ENCODE measurements at places on chromosomes 2 and 18. TPM values are rescaled to one million over a fixed set of nuclear protein-coding genes. Genes with fewer than 3 reads are reported as not detected.

TMEM182 gene
- total RNA-seq = 5.8 TPM

CERKL gene
- 47.5 TPM for total RNA-seq

MAP3K20 gene
- total RNA-seq = 11.2 TPM

ADAM23 gene
- total RNA-seq = 29.3 TPM

RGPD4 gene
- total RNA-seq = not detected

DHRS9 gene
- 0.64 TPM for total RNA-seq

PLA2R1 gene
- 11.9 TPM for total RNA-seq

BMP10 gene
- total RNA-seq = not detected

SERPINB4 gene
- not detected for total RNA-seq

CHN1 gene
- total RNA-seq = 37.3 TPM

FSIP2 gene
- 3.3 TPM for total RNA-seq

NCK2 gene
- total RNA-seq = 38.6 TPM

GRCh38 chr18:49321797-49322461 lies 138.5 kb downstream of the DYM start:
- no peak for DNase-seq

- no peak for DNase-seq
These were observed 332.1 kb upstream of the SOX11 start for GRCh38 chr2:5360081-5360480.

GRCh38 chr2:85675427-85675826 lies 7.4 kb upstream of the SFTPB start:
- DNase-seq = no peak

DNA sequence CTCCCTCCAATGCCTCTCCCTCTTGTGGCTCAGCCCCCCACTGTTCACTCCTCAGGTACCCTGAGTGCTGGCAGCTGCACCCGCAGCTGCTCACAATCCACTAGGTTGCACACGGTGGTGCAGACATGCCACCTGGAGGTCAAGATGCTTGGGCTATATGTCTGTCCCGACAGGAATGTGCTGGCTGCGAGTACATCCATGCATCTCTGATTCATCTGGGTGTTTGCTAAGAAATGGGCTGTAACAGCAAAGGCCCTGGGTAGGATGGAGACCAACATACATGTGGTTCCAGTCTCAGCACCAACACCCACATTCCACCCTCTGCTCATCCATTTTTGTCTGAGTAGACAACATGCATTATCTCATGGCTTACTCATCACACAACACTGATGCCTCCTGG lies 31.3 kb downstream of the ANKMY1 start:
- no peak for DNase-seq

- no peak for DNase-seq
These were observed 24.7 kb downstream of the IL1B start for GRCh38 chr2:112811841-112812306.

DNA sequence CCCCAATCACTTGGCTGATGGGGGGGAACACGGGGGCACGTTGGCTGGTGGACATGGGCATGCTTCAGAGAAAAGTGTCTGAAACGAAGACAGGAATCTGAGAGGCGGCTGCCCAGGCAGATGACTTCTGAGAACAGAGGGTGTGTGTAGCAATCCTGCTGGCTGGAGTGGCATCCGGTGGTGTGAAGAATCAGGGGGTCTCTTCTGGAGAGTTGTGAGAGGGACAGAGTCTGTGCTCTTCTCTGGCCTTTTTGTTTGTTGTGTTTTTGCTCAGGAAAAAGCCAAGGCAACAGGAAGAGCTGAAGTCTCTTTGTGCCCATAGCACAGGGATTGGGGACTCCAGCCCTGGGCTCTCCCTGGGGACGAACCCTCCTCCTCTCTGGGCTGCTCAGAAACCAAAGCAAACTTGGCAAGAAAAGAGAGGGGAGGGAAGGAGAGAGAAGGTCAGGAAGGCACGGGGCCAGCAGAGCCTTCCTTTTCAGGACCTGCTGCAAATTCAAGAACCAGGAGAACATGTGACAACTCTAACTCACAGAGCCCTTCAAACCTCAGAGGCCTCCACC lies 97.0 kb upstream of the SMAD2 start:
- no peak for DNase-seq

DNA sequence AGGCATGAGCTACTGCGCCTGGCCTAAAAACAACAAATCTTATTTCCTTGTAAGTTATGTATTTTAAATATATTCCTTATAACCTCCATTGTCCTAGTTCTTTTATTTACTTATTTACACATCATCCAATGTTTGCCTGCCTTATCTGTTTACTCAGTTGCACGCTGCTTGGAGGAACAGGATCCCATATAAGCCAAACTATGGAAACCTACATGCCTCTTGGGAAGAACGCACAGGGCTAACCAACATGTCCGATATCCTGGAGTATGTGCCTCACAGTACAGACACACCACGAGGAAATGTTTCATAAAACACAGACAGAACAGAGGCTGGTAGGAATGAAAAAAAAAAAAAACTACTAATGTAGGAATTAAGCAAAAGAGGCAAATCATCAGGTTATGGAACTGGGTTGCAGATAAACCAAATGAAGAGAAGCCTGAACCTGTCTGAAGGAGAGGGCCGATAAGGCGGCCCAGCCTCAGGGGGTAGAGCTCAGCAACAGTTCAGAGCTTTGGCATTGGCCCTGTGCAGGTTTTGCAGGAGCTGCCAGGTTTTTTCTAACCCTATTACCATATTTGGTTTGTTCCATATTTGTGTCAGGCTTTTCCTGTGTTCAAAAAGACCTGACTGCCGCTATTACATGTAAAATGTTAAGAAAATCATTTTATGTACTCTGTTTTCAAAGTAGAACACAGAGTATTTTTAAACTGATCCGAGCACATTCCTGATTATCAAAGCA lies 19.9 kb upstream of the SP3 start:
- DNase-seq = peak; percentile 58

GRCh38 chr2:13240789-13241487 lies 524.2 kb downstream of the TRIB2 start:
- no peak for DNase-seq

DNA sequence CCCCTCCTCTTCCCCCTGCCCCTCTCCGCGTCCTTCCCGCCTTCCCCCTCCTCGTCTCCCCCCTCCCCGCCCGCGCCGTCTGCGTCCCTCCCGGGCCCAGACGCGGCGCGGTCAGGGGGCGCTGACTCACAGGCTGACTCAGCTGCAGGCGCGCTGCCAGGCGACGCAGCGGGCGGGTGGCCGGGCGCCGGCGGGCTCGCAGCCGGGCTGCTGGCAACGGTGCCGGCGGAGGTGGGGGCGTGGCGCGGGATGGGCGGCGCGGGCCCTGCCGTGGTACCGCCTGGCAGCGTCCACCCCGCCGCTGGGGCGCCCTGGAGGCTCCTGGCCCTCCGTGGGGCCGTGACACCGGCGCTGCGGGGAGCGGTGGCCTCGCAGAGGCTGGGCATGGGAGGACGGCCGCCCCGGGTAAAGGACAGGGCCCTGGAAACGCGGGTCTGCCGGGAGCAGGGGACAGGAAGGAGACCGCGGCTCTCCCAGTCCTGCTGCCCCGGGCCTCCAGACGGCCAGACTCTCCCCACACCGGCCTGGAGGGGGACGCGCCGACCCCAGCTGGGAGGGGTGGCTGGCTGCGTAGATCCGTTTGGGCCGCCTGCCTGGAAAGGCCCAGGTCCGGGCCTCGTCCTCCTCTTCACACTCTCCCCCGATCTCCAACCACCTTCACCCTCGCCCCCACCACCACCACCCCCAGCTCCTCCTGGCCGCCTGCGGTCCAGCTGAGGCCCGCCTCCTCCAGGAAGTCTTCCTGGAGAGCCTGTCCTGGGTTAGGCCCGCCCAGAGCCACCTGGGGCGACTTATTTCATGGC lies 10.0 kb upstream of the PROC start:
- DNase-seq = peak; percentile 84

GRCh38 chr2:199381531-199381930 lies 76.2 kb downstream of the SATB2 start:
- no peak for DNase-seq

GRCh38 chr18:22223254-22223964 lies 54.0 kb downstream of the GATA6 start:
- DNase-seq = no peak

DNA sequence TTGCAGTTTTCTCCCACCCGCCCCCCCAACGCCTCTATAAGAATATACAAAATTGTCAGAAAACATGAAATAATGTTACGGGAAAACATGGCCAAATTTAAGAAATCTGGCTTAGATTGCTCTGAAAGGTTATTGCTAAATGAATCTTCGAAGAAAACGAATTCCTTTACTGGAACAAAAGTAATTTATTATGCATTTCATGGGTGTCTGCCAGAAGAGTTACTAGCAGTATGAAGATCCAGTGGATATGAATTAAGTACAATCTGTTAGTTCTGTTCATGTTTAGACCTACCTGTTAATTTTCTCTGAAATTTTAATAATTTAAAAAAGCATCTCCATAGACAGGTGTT lies 21.9 kb downstream of the GATA6 start:
- no peak for DNase-seq

- no peak for DNase-seq
These were observed 24.6 kb downstream of the TRIB2 start for GRCh38 chr2:12741380-12741779.

DNA sequence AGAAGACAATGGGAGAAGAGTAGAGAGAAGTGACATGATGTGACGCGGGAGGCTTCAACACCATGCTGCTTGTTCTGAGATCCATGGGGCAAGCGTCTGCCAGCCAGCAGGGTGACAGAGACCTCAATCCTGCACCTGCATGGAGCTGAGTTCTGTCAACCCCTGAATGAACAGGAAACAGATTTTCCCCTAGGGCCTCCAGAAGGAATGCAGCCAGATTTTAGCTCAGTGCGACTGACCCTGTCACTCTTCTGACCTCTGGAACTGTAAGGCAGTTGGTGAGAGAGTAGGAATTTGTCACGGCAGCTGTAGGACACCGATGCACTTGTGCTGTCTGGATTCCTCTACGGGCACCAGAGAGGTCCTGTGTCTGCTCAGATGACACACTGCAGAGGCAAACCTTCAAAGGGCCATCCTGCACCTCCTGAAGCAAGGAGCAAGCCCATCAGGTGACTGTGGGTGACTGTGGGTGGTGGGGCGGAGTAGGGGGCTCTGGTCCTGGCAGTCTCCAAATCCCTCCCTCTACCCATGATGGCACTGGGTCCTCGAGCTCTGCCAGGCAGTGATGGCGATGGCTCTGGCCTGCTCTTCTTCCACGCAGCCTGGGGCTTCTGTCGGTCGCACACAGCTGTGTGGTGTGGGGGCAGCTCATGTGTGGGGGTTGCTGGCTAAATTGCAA lies 194.3 kb upstream of the TWIST2 start:
- DNase-seq = no peak

DNA sequence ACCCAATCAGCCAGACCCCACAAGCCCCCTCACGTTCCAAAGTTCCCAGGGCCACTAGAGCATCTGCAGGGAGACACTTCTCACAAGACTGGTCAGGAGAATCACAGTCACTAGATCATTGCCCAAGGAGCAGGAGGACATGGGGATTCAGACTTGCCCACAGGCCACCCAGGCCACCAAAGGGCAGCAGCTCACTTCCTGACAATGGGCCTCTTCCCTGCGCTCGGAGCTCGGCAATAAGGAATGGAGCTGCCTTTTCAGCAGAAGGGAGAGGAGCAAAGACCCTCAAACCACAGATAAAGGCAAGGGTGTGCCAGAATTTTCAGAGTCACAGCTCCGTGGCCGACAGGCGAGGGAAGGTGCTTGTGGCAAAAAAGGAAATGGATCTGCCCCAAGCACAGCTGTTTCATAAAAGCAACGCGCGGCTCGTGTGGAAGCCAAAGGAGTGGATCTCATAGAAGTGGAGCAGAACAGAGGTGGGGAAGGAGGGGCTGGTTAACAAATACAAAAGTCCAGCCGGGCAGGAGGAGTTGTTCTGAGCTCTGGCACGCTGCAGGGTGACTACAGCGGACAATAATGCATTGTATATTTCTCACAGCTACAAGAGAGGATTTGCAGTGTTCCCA lies 72.1 kb downstream of the EDAR start:
- DNase-seq = no peak

GRCh38 chr2:62415518-62415917 lies 90.5 kb downstream of the TMEM17 start:
- peak; percentile 12 for DNase-seq

DNA sequence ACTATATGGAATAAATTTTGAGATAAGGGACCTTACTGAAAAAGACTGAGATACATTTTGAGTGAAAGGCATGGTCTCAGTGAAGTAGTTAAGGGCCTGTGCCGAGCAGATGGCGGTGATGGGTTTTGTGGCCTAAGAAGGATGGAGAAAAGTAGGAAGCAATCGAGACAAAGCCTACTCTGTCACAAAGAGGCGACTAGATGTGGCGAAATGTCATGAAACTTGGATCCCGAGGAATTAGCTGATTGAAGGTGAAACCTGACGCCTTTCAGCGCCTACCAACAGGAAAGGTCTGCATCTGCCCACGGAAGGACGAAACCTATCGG lies 558 bp upstream of the CEP192 start:
- no peak for DNase-seq

DNA sequence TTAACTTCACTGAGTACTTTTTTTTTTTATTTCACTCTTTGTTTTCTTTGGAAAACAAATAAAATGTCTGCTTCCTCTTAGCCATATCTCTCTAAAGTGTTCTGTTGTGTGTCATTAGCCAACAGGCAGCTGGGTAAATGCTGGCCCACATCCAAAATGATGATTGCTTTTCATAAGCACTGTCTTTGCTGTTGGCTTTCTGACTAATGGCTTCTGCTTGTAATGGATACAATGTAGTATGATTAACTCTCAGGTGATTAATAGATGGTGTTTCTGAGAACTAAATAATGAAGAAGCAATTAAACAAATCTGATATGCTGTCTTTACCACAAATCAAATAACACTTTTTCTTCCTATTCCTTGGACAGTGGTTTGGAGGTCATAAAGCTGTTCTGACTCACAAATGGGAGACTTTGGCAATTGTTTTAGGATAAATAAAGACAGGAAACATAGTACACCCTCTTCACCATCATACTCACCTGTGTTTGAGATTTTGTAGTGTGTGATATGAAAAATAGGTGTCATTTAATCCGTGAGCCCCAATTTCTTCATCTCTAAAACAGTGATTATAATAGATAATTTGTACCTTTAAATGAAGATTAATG lies 888.4 kb downstream of the TSN start:
- DNase-seq = no peak

DNA sequence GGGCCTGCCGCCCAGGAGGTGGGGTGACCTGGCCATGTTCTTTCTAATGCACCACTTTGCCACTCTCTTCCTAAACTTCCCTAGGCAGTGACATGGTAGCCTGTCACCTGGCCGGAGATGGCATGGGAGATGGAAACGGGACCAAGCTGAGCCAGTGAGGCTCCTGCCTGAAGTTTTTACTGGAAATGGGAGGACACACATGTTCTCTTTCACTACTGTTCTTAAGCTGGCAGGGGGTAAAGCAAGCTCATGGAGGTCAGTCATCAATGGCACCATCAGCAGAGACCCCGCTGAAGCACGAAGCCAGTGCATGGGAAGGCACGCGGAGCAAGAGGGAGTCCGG lies 50.7 kb downstream of the ATIC start:
- DNase-seq = no peak

GRCh38 chr18:48074929-48075706 lies 144.7 kb upstream of the SMAD2 start:
- DNase-seq = no peak

DNA sequence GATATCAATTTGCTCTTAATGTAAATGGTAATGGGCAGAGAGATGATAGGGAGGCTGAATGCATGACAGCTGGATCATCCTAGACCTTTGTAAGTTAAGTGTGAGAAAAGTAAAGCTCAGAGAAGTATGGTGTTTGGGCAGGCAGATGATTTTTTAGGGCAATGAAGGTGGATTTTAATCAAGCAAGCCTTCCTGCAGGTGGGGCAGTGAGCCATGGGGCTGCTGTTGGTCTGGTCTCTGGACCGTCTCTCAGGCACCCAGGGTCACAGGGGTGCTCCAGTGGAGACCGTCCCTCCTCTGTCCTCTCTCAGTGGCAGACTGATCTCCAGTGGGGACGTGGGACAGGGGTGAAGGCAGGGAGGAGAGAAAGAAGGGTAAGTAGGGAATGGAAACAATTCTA lies 69.8 kb upstream of the STK17B start:
- DNase-seq = no peak

Data from cerebellum (tissue), 4 donors.